Esophagus squamous epithelium (tissue), 5 donors: ENCODE measurements at places on chromosomes 1 and 21.

- no peak for DNase-seq
Observed at GRCh38 chr1:178057912-178058534, 35.9 kb upstream of the RASAL2 start.

DNA sequence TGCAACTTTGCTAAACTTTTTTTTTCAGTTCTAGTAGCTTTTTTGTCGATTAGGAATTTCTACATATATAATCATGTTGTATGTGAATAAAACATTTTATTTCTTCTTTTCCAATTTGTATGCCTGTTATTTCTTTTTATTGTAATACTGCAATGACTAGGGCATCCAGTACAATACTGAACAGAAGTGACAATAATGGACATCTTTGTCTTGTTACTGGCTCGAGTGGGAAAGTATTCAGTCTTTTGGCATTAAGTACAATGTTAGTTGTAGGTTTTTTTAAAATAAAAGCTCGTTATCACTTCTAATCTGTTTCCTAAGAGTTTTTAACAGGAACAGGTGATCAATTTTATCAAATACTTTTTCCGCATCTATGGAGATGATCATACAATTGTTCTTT lies 9.8 kb downstream of the STPG1 start:
- DNase-seq: no peak

- DNase-seq: no peak
Observed at GRCh38 chr1:173193639-173194038, 13.5 kb downstream of the TNFSF4 start.

DNA sequence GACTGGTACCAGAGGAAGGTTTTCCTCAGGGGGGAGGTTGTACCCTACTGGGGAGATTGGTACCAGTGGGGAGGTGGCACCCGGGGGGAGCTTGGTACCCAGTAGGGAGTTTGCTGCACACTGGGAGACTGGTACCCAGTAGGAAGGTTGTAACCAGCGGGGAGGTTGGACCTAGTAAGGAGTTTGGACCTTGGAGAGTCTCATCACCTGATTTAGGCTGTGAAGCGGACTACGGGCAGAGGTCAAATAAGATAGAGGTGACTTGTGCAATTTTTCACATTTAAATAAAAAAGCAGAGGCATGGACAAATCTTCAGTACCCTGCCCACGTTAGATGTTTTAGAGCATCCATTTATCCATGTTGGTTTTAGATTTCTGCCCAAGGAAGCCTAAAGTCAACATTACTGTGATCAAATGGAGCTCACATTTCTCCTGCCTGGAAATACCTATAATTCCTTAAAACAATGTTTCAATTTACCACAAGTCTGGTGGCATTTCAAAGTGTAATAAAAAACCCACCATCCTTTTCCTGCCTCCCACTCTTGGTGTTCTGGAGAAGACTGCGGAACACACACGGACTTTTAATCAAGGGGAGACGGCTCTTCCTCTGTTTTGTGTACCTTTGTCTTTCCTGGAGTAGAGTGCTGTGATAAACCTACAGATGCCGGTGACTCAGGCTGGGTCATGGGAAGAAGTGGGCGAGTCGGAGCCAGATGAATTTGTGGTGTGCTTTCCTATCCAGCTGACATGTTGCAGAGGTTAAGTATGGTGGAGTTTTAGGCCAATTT lies 36.2 kb upstream of the MRPS6 start:
- DNase-seq: no peak

GRCh38 chr1:5221451-5221850 lies 567.0 kb downstream of the AJAP1 start:
- DNase-seq: no peak
